ENCODE measurements at places on chromosomes 6 and 20. TPM values are rescaled to one million over a fixed set of nuclear protein-coding genes. Genes with fewer than 3 reads are reported as not detected.

The CTCFL gene
- 0.27 TPM for total RNA-seq

The DEFB129 gene
- not detected for total RNA-seq

The GJA1 gene
- total RNA-seq = 80.5 TPM

The WTAP gene
- 88.0 TPM for total RNA-seq

The ADIG gene
- total RNA-seq = not detected

The IYD gene
- not detected for total RNA-seq

The ADAM33 gene
- 117 TPM for total RNA-seq

The TFAP2A gene
- 1.6 TPM for total RNA-seq

The TRDN gene
- 4.2 TPM for total RNA-seq

The FBXO5 gene
- 5.1 TPM for total RNA-seq

The OSER1 gene
- total RNA-seq = 34.1 TPM

The BANF2 gene
- not detected for total RNA-seq

The CTAGE9 gene
- total RNA-seq = not detected

The C4A gene
- total RNA-seq = 453 TPM

The TRAPPC3L gene
- 0.22 TPM for total RNA-seq

The PDYN gene
- total RNA-seq = not detected

The MAFB gene
- 38.6 TPM for total RNA-seq

The PPP1R18 gene
- 93.0 TPM for total RNA-seq

The PRSS16 gene
- 0.67 TPM for total RNA-seq

The NFYA gene
- 27.7 TPM for total RNA-seq

The TAAR2 gene
- total RNA-seq = not detected

The FAM83B gene
- not detected for total RNA-seq

The AIG1 gene
- total RNA-seq = 22.6 TPM

The CPNE5 gene
- 6.9 TPM for total RNA-seq

The KHDC1 gene
- 2.0 TPM for total RNA-seq

The BMP2 gene
- total RNA-seq = 6.1 TPM

The LHFPL5 gene
- total RNA-seq = not detected

The SMIM13 gene
- total RNA-seq = 17.2 TPM

The SAMD10 gene
- total RNA-seq = 2.9 TPM

The DYNLT2 gene
- 2.9 TPM for total RNA-seq

The HLA-G gene
- 1.2 TPM for total RNA-seq

The VARS2 gene
- total RNA-seq = 25.2 TPM

The RBL1 gene
- total RNA-seq = 13.1 TPM

The NOX3 gene
- total RNA-seq = not detected

The TPX2 gene
- 0.71 TPM for total RNA-seq

The FAM217A gene
- not detected for total RNA-seq

The KCNB1 gene
- total RNA-seq = 4.9 TPM

The RRAGD gene
- 22.1 TPM for total RNA-seq

The BACH2 gene
- total RNA-seq = 25.3 TPM

The PRIM2 gene
- total RNA-seq = 9.6 TPM

The KIZ gene
- 39.2 TPM for total RNA-seq

The GJA10 gene
- not detected for total RNA-seq

The PLA2G7 gene
- total RNA-seq = 5.9 TPM

The C4B gene
- total RNA-seq = 392 TPM

The RNF8 gene
- 15.7 TPM for total RNA-seq

The SLC22A23 gene
- total RNA-seq = 10.3 TPM

The WFDC10B gene
- total RNA-seq = not detected

All from sciatic nerve (tissue), 2 donors.